Transverse colon (tissue), 4 donors: ENCODE measurements at places on chromosomes 4 and X. TPM values are rescaled to one million over a fixed set of nuclear protein-coding genes. Genes with fewer than 3 reads are reported as not detected.

DNA sequence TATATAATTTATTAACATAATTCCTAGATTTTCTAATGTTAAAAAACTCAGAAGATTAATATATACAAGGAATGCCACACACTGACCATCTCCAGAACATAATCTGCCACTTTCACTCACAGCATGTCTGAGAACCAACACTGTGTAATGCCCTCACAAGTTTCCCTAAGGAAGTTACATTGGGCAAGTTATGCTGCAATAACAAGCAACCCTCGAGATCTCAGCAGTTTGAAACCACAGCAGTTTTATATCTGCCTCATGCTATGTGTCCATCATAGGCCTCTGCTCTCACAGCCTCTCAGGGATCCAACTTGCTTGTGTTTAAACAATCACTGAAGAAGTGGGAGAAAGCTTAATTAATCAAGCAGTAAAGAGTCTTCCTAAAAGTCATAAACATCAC lies 250.0 kb upstream of the SLC7A11 start:
- no peak for DNase-seq

Gene DUSP9
- total RNA-seq = not detected

Gene ANXA10
- total RNA-seq = not detected

DNA sequence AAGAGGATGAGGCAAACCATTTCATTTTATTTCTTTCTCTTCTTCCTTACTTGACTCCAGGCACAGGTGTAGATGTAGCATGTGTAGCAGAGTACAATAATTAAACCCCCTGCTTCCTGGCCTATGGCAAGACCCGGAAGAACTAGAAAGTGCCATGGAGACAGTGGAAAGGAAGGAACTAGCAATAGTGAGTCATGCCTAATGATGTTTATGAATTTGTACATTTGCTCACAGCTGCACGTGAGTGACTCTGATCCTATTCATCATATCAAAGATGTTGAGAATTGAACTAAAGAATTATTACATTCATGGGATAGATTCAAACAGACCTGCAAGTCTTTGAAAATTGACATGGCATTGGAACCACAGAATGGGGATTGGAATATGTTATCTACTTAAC lies 2233.9 kb upstream of the TENM3 start:
- no peak for DNase-seq

GRCh38 chr4:93788712-93789111 lies 39.8 kb upstream of the ATOH1 start:
- no peak for DNase-seq

GRCh38 chr4:24912252-24913118 lies at the start of gene CCDC149:
Gene CCDC149, minus strand, starts transcription at chr4:24913042. Its CDS starts 178 bp downstream, at chr4:24912864.
- peak; percentile 78 for DNase-seq

Gene GYPB
- total RNA-seq = not detected

Gene SLC49A3
- 17.6 TPM for total RNA-seq

Gene UGT8
- total RNA-seq = 50.9 TPM

Gene CABS1
- not detected for total RNA-seq

Gene CCDC110
- not detected for total RNA-seq

Gene ZAR1
- total RNA-seq = not detected

DNA sequence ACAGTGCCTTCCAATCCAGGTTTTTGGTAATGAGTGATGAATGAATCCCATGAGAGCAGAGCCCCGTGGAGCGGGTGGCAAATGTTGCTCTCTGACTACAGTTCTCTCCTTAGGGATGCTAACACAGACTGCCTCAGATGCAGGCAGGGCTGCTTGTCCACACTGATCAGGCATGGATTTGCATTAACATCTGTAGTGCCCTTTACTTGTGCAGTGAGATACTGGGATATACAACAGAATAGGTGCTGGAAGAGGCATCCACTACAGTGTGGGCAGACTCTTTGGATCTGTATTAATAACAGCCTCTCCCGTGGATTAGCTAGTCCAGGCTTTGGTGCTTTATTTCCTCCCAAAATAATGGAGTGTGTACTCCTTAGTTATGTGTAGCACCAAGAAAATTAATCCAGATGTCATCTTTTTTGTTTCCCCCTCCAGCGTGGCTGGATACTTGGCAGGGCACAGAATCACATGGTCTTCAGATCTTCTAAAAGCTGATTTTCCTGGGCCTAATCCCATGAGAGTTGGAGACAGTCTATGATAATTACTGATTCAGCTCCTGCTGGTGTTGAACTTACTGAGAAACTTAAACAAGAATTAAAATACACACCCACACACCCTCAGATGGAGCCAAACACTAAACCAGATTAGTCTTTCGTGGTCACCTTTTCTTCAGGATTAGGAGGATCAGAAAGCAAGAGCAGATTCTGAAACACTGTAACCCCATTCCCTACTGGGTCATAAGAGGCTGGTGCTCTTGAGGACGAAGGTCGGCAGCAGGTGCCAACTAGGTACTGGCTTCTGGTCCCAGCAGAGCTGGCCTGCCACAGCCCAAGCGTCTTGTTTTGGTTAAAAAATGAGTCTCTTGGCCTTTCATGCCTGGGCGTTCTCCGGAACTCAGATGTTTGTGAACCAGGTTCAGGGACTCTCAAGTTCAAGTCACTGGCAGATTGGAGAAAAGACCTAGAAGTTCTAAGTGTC lies 23.1 kb upstream of the NAP1L5 start:
- no peak for DNase-seq

- no peak for DNase-seq
Measured at GRCh38 chr4:1407657-1408333, 1.6 kb upstream of the NKX1-1 start.

GRCh38 chr4:13483136-13483767 lies 888 bp downstream of the RAB28 start:
- DNase-seq = no peak

GRCh38 chr4:1092026-1092982 lies 21.1 kb downstream of the RNF212 start:
- DNase-seq = no peak

Gene IQCM
- 4.0 TPM for total RNA-seq

Gene BRS3
- not detected for total RNA-seq

GRCh38 chr4:88910101-88910500 lies 146.9 kb downstream of the FAM13A start:
- no peak for DNase-seq

Gene PPAT
- 2.7 TPM for total RNA-seq

DNA sequence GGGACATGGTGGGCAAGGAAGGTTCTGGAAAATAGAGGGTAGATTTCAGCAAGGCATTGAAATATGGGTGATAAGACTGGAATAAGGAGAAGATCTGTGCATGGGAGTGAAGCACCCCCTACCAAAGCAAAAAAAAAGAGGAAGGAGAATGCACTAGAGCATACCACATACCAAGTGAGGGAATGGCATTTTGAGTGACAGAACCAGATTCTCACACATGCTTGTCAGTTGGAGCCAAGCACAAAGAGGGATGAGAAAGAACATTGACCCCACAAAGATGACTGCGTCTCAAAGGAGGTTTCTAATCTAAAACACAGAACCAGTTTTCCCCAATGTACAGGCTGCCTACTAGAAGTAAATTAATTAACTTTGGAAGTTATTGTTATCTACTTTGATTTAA lies 140.3 kb upstream of the SMAD1 start:
- DNase-seq = no peak

DNA sequence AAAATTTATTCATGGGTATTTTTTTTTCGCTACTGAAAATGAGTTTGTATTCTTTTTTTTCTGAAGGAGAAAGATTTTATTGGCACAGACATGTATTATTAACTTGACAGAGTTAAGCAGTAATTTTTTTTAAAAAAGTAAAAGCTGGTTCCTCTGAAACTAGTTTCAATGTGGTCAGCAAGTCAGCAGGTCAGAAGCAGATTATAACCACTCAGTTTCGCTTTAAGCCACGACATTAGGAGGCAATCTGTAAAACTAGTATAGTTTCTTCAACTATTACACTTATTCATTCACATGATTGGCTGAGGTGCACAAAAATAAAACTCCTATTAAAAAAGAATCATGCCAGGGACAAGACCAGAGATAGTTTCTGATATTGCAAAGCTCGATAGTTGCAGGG lies 714.2 kb upstream of the PCDH7 start:
- no peak for DNase-seq

GRCh38 chrX:155048977-155049619 lies 21.8 kb downstream of the CMC4 start:
- DNase-seq = peak; percentile 55

DNA sequence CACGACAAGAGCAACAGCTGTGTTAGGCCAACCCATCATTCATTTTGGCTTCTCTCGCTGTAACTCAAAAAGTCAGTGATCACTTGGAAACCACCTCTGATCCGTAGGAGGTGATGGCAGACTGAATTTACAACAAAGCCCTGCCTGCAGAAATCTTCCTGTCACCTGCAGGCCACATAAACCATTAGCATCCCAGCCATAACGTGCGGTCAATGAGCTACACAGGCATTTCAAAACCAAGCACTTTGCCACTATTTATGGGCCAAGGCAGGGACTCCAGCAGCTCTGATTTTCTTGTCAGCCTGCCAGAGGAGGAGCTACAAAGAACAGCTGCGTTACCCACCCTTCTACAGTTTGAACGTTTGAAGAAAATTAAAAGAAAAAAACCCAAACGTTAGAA lies 228.1 kb upstream of the PPARGC1A start:
- DNase-seq = no peak

DNA sequence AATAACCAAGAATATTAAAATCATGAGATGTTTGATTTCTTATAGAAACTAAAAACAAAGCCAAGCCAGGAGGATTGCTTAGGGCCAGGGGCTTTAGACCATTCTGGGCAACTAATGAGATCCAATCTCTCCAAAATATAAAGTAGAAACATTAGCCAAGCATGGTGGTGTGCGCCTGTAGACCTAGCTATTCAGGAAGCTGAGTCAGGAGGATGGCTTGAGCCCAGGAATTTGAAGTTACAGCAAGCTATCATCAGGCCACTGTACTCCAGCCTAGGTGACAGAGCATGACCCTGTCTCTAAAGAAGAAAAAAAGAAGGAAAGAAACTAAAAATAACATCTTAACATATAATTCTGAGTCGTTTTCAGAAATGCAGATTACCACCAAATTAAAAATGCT lies 96.7 kb downstream of the NAF1 start:
- DNase-seq = no peak
